ENCODE measurements at places on chromosomes 2 and 18. TPM values are rescaled to one million over a fixed set of nuclear protein-coding genes. Genes with fewer than 3 reads are reported as not detected.

DNA sequence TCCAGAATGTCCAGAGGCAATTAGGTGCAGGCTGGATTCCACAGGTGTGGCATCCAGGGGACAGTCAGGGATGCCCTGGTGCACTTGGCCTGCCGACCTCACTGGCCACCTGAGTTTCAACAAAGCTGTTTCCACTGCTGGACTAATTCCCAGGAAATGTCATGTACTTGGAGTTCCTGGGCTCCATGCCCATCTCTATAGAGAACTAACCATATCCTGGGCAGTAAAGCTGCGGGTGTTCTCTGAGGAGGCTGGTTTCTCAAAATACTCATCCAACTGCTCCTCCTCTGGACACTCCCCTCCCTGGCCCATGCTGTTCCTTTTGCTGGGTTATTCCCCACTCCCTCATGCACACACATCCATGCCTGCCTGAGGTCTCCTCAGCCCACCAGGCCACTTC is 161.9 kb upstream of the SKOR2 start:
- no peak for DNase-seq
- H3K27me3 ChIP-seq, result no peaks in the 10 kb centered on the region
- no peak overlapping the region for H3K27ac ChIP-seq

GRCh38 chr18:41996020-41996419 is 41.0 kb downstream of the PIK3C3 start:
- no peak overlapping the region for H3K4me3 ChIP-seq
- no peaks in the 10 kb centered on the region for H3K4me1 ChIP-seq
- H3K36me3 ChIP-seq, result no peaks in the 10 kb centered on the region
- no peaks in the 10 kb centered on the region for H3K27me3 ChIP-seq

DNA sequence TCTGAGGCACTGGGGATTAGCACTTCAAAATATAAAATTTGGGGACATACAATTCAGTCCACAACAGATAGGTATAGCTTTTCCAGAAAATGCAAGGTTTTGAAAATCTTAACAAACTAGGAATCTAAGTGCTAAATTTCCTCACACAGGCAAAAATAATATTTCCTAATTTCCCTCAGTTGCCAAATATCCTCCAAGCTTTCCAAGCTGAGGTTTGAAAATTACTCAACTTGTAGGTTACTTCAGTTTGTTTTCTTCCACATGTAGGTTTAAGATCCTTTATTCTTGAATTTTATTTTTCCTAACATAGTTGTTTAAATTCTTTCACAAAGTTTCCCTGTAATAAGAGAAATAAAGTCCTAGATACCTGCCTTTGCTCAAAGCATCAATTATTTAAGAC is 192.9 kb upstream of the NRXN1 start:
- H3K36me3 ChIP-seq, result no peaks in the 10 kb centered on the region
- no peak overlapping the region for H3K4me3 ChIP-seq
- no peaks in the 10 kb centered on the region for H3K4me1 ChIP-seq

The REG3G gene
- not detected for total RNA-seq

DNA sequence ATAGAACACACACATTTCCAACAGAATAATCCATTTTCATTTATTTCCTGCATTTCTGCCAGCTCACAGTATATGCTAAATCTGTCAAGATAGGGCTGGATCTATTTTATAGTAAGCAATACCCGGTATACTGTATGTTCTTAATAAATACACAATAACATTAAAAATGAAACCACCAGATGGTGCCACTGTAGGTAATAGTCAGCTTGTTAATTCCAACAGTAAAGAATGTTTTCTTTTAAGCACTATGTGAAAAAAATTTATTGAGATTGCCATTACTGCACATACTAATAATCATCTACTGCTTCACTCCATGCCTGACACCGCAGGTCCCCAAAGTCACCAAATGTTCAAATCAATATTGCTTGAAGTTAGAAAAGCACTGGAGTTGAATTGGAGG is 131.5 kb upstream of the PGAP1 start:
- no peak overlapping the region for H3K4me3 ChIP-seq
- DNase-seq, result no peak
- H3K4me1 ChIP-seq, result no peaks in the 10 kb centered on the region
